Endodermal cell (in vitro differentiated cells): ENCODE measurements at places on chromosomes 7 and 10.

- peak; percentile 40 for DNase-seq
Measured at GRCh38 chr10:69338133-69338456, 59.8 kb downstream of the HK1 start.

GRCh38 chr10:102735065-102735562, 8.6 kb upstream of the WBP1L start:
- peak; percentile 68 for DNase-seq

- DNase-seq, result peak; percentile 64
Measured at GRCh38 chr7:128210590-128211570, 30.2 kb upstream of the LEP start.

- peak; percentile 79 for DNase-seq
Measured at GRCh38 chr10:80382989-80383388, 25.4 kb upstream of the PRXL2A start.

DNA sequence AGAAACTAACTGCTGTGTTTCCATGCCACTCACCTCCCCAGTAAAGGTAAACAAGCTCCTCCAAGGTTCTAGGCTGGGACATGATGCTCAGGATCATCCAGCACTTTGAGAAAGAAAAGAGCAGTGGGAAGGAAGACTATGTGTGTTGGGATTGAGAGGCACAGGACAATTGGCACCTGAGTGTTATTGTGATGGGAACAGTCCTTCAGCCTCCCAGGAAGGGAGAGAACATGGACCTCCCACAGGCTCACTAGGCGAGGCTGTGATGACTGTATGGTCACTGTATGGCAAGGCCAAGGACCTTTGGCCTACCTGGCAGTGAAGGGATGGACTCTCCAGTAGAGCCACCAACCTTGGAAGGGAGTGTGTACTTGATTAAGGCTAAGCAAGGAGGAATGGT, 123.2 kb upstream of the UNC5B start:
- DNase-seq, result no peak
